ENCODE measurements at places on chromosomes 1 and 21.

DNA sequence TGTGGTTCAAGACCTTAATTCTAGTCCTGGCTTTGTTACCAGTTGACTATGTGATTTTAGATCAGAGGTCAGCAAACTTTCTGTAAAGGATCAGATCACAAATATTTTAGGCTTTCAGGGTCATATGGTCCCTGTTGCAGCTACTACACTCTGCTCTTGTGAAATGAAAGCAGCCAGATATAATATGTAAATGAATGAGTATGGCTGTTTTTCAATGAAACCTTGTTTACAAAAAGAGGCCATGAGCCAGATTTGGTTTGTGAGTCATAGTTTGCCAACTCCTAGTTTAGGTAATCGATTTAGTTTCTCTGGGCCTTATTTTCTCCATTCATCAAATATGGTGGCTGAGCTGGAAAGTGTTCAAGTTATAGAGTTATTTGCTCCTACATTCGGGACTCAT is 346.7 kb downstream of the NUF2 start:
- no peak for DNase-seq

DNA sequence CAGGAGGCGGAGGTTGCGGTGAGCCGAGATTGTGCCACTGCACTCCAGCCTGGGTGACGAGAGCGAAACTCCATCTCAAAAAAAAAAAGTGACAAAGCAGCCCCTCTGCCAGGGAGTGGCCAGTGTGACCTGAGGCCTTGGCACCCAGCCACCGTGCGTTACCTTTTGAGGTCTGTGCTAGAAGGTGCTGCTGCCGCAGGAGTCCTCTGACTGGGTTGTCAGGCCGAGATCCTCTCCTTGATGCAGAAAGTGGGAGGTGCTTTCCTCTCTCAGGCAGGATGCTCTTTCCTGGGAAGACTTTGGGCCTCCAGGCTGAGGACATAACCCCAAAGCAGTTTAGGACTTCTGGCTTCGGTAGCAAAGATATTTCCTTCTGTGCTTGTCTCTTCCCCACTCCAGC is 280.5 kb upstream of the VAMP3 start:
- no peak for DNase-seq

- DNase-seq, result no peak
Measured at GRCh38 chr1:20928146-20928545, 141.0 kb upstream of the HP1BP3 start.

GRCh38 chr1:99131546-99131945 is 126.9 kb upstream of the PLPPR5 start:
- DNase-seq, result no peak

- DNase-seq, result no peak
Measured at GRCh38 chr1:82525378-82525777, 724.6 kb downstream of the ADGRL2 start.

DNA sequence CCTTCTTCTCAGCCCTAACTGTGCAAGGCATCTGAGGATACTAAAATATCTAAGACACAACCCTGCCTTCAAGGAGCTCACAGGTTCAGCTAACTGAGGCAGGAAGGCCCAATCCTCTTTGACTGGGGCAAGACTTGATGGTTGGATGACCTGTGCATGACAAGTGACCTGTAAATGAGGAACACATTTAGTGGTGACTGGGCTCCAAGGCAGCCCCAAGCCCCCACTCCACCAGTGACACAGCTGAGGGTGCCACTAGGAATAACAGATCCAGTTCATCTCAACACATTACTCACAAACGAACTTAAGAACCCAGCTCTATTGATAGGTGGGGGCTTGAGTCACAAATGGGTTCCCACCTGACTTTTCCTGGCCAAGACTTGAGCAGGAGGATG is 244.7 kb upstream of the IRF2BP2 start:
- DNase-seq, result no peak

DNA sequence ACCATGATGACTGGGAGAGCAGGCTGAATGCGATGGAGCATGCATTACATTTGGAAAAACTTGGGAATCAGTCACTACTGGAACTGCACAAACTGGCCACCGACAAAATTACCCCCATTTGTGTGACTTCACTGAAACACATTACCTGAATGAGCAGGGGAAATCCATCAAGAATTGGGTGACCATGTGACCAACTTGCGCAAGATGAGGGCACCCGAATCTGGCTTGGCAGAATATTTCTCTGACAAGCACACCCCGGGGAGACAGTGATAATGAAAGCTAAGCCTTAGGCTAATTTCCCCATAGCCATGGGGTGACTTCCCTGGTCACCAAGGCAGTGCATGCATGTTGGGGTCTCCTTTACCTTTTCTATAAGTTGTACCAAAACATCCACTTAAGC is 9.1 kb downstream of the SNIP1 start:
- no peak for DNase-seq

DNA sequence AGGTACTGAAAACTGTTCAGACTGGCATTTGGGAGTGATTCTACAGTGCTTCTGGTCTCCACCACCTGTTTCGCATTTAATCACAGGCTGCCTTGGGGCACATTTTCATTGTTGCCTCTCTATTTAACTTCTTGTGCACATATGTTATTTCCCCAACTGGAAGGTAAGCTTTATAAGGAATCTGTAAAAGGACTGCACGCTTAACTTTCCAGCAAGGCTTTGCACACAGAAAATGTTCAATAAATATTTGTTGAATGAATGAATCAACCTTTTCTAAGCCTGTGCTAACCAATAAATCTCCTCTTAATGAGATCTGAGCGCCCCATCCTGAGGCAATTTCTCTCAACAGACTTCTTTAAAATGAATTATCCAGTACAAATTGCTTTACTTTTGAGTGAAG is 84.3 kb upstream of the ARHGAP29 start:
- no peak for DNase-seq

- DNase-seq, result no peak
Measured at GRCh38 chr1:24874611-24875234, 55.4 kb downstream of the RUNX3 start.

DNA sequence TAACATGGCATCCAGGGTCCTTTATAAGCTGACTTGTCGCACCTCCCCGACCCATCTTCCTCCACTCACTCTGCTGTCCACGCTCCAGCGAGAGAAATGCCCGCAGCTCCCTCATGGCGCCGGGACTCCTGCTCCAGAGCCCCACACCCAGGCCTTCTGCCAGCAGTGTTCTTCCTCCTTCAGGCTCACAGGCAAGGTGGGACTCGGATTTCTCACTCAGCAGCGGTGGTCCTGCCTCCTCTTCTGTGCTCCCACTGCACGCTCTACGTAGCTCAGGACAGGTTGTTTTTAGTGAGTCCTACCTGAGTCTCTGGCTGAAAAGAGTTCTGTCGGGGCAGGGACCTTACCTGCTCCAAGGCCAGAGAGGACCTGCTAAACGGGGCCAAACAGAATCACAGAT is 11.2 kb downstream of the THEMIS2 start:
- no peak for DNase-seq

GRCh38 chr1:187417520-187417919 is 588.8 kb downstream of the PLA2G4A start:
- DNase-seq, result no peak

DNA sequence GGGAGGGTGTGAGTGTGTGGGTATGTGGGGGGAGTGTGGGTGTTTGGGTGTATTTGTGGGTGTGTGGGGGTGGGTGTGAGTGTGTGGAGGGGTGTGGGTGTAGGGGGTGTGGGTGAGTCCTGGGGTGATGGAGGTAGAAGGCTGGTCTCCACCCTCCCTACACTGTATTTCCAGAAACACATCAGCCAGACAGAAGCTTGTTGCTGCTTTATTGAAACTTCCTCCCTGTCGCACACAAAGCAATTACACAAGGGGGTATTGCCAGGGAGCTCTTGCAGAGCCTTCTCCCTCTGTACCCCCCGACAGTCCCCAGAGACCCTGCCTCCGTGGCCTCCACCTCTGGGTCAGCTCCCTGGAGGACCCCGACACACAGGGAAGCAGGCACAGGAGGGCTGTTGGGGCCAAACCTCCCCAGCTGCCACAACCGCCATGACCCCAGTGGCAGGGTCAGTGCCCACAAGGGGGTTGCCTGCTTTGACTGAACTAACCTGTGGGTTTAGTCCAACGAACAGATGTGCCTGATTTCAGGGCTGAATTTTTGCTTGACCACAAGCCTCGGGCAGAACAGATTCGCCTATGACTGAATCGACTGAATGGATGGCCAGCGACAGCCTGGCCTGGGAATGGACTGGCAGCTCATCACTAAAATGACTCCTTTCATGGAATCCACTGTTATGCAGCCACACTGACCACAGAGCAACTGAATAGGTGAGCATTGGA is 9.1 kb upstream of the MATN1 start:
- no peak for DNase-seq

GRCh38 chr1:158998781-158999161 is 10.9 kb upstream of the IFI16 start:
- DNase-seq, result peak; percentile 57

GRCh38 chr1:222792744-222793143 is 22.1 kb upstream of the DISP1 start:
- DNase-seq, result no peak

- no peak for DNase-seq
Measured at GRCh38 chr1:212078826-212079225, 43.3 kb downstream of the DTL start.

- peak; percentile 52 for DNase-seq
Measured at GRCh38 chr1:54287176-54287650, 87.2 kb downstream of the MRPL37 start.

GRCh38 chr1:113999799-114000198 is 20.5 kb downstream of the OLFML3 start:
- no peak for DNase-seq

DNA sequence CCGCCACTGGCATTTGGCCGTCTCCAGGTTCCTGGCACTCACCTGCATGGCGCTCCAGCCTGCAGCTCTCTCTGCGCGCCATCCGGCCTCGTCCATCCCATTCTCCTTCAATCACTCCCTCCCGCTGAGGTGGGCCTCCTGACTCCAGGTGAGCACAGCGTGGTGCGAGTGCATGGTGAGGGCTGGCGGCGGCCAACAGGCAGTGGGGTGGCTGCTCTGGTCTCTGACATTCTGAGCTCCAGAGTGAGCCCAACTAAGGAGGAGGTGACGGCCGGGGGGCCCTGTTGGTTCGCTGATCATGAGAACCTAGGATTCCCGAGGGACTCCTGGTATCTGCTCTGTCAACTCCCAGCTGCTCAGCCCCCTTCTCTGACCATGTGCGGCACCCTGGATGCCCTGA is 130.4 kb downstream of the AJAP1 start:
- DNase-seq, result no peak

GRCh38 chr21:14383596-14384180 is 742 bp upstream of the HSPA13 start:
- no peak for DNase-seq

- no peak for DNase-seq
Measured at GRCh38 chr1:89989799-89990198, 5.1 kb upstream of the ZNF326 start.

GRCh38 chr1:5161372-5161771 is 507.0 kb downstream of the AJAP1 start:
- DNase-seq, result no peak

- DNase-seq, result no peak
Measured at GRCh38 chr1:2853711-2854110, 52.2 kb upstream of the TTC34 start.

GRCh38 chr1:79711001-79711431 is 704.5 kb upstream of the ADGRL4 start:
- DNase-seq, result no peak

GRCh38 chr1:5740865-5741860 is 251.1 kb downstream of the NPHP4 start:
- no peak for DNase-seq

- no peak for DNase-seq
Measured at GRCh38 chr1:181905944-181906597, 155.4 kb downstream of the ZNF648 start.

DNA sequence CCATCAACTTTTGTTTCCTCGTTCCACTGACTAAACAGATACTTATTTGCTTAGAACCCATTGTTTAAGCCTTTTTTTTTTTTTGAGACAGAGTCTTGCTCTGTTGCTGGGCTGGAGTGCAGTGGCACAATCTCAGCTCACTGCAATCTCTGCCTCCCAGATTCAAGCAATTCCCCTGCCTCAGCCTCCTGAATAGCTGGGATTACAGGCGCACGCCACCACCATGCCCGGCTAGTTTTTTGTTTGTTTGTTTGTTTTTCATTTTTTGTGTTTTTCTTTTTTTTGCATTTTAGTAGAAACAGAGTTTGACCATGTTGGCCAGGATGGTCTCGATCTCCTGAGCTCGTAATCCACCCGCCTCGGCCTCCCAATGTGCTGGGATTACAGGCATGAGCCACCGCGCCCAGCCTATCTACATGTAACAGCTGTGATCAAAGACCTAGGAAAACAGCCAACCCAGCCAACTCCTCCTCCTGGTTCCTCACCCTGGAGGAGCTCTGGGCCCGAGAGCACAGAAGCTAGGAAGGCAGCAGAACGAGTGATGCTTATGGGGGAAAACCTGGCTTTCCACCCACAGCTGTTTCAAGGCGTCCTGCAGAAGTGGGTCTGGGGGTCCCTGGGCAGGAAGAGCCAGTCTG is 32.9 kb downstream of the KCNN3 start:
- DNase-seq, result no peak

DNA sequence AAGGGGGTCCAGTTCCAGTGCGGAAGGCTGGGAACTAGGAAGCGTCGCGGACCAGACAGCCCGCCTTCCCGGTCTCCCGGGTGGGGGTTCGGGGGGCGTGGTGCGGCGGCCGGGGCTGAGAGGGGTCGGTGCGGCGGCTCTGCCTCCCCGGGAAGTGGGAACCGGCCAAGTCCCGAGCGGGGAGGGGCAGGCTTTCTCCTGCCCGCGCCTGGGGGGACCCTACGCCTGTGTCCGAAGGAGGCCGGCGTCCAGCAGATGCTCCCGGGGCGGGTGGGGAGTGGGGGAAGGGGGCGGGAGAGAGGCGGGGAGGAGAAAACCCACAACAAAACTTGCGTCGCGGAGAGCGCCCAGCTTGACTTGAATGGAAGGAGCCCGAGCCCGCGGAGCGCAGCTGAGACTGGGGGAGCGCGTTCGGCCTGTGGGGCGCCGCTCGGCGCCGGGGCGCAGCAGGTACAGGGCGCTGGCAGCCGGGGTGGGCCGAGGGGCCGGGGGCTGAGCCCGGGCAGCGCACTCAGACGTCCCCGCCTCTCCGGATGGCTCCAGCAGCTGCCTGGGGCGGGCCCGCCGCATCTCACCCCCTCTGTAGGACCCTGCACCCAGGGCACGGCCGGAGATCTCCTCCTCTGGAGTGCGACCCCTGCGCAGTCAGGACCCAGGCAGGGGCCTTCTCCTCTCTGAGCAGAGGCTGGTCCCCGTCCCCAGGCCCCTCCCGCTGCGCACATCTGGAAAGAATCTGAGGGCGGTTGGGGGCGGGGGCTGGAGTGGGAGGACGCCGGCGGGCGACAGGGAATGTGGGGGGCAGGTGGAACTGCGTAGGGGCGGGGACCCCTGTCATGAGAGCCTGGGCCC is at the start of gene PODN:
TSS of gene PODN (plus strand) at position 355 of the 849 bp plus-strand sequence. CDS start 7,643 bp downstream, outside the sequence.
- DNase-seq, result no peak
